ENCODE measurements at places on chromosomes 11 and 22. TPM values are rescaled to one million over a fixed set of nuclear protein-coding genes. Genes with fewer than 3 reads are reported as not detected.

Gene SERHL2
- 0.34 TPM for total RNA-seq

Gene OR11H1
- not detected for total RNA-seq

Gene PRG3
- total RNA-seq, result not detected

Gene MMP11
- 1.2 TPM for total RNA-seq

Gene SEPTIN3
- total RNA-seq, result not detected

Gene DCHS1
- total RNA-seq, result 8.0 TPM

Gene A4GALT
- not detected for total RNA-seq

Gene BAIAP2L2
- 1.3 TPM for total RNA-seq

DNA sequence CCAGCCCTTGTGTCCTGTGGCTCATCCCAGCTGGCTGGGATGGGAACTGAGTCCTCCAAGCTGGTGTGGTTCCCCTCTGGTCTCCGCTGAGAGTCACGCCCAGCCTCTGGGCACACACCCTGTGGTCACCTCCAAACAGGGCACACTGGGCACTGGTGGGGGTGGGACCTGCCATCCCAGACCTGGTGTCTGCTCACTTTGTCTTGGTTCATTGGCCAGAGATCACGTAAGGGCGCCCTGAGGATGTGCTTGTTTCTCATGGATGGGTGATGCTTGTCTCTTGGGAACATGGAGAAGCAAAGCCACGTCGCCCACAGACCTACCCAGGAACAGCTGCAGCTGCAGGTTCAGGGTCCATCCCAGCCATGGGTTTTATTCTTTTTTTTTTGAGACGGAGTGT lies 43.1 kb downstream of the LRP5 start:
- H3K4me3 ChIP-seq, result no peak overlapping the region
- H3K27ac ChIP-seq, result no peak overlapping the region
- H3K4me1 ChIP-seq, result peaks cover 4% of the 10 kb centered on the region
- no peaks in the 10 kb centered on the region for H3K36me3 ChIP-seq

DNA sequence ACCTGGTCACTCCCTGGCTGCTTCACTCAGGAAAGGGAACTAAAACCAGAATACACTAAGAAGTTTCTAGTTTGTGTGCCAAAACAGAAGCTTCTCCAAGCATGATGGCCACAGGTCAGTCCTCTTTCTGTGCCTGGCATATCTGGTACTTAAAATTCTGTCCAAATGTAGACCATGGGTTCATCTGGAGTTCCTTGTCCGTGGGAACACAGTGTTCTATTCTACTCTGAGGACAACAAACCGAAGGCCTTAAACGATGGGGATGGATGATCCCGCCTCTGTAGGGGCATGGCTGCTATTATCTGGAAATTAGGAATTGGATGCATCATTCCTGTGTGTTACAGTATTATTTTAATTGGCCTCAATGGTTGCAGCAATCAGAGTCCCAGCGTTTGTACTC lies 6.1 kb upstream of the DLAT start:
- no peak overlapping the region for H3K4me3 ChIP-seq
- no peaks in the 10 kb centered on the region for H3K36me3 ChIP-seq
- no peaks in the 10 kb centered on the region for H3K27me3 ChIP-seq
- no peak for DNase-seq
- peaks cover 5% of the 10 kb centered on the region for H3K4me1 ChIP-seq

DNA sequence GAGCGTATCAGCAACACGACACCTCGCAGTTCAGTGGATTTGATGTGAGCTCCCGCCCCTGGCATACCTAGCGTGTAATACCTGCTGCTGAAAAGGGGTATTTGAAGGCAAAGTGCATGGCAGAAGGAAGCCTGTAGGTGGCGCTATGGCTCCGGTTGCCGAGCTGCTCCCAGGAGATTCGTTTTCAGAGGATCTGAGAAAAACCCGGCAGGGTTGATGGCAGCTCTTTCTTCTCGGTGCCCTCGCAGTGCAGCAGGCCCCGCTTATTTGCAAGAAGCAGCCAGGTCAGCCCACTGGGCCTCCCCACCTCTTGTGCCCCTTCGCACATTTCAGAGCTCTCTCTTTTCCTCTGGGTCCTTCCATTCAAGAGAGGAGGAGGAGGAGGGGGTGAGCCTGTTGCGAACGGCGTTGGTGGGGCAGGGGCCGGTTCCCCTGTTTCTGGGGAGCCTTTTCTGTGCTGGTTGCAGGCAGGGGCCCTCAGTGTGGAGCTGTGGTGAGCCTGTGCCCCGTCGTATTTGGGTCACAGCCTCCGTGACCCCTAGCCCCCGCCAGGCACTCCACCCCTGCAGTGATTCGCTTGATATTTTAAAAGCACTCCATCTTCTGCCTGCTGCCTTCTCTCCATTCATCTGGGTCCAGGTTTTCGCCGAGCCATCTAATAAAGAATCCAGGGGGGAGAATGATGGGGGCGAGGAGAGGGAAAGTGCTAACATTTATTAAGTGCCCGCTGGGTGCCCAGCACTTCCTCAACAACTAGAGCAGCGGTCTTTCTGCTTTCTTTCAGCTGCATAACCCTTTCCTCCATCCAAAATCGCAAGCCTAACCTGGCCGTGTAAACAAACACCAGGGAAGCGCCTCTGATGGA lies 85.3 kb upstream of the SYT13 start:
- peak overlapping the region; percentile 72 for H3K27ac ChIP-seq
- no peaks in the 10 kb centered on the region for H3K36me3 ChIP-seq
- peaks cover 30% of the 10 kb centered on the region for H3K27me3 ChIP-seq
- H3K4me3 ChIP-seq, result peak overlapping the region; percentile 33

GRCh38 chr22:29570456-29570855 lies 10.5 kb downstream of the NIPSNAP1 start:
- H3K27ac ChIP-seq, result peak overlapping the region; percentile 66
- no peaks in the 10 kb centered on the region for H3K27me3 ChIP-seq

- DNase-seq, result no peak
- H3K27ac ChIP-seq, result no peak overlapping the region
- H3K36me3 ChIP-seq, result peaks cover 9% of the 10 kb centered on the region
- peaks cover 3% of the 10 kb centered on the region for H3K4me1 ChIP-seq
Measured at GRCh38 chr22:20761536-20761935, 12.4 kb upstream of the SERPIND1 start.

- no peak overlapping the region for H3K4me3 ChIP-seq
- H3K27ac ChIP-seq, result no peak overlapping the region
Measured at GRCh38 chr11:103662880-103663279, 373.6 kb upstream of the DDI1 start.

DNA sequence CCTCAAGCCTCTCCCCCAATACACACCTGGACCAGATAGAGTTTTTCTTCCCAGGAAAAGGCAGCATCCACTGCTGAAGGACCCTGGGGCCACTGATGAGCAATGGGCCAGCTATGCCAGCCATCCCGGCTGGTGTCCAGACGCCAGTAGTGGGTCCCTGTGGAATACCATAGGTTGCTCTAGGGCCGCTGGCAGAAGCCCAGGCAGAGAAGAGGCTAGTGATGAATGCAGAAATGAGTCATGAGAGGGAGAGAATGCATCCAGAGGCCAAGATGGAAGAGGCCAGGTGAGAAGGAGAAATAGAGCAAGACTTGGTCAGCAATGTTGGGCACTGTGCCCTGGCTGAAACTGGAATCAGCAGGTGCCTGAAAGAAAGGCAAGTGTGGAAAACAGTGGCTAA lies 8.9 kb downstream of the HPX start:
- peaks cover 10% of the 10 kb centered on the region for H3K4me1 ChIP-seq
- H3K36me3 ChIP-seq, result peaks cover 3% of the 10 kb centered on the region
- DNase-seq, result no peak
- H3K4me3 ChIP-seq, result no peak overlapping the region

DNA sequence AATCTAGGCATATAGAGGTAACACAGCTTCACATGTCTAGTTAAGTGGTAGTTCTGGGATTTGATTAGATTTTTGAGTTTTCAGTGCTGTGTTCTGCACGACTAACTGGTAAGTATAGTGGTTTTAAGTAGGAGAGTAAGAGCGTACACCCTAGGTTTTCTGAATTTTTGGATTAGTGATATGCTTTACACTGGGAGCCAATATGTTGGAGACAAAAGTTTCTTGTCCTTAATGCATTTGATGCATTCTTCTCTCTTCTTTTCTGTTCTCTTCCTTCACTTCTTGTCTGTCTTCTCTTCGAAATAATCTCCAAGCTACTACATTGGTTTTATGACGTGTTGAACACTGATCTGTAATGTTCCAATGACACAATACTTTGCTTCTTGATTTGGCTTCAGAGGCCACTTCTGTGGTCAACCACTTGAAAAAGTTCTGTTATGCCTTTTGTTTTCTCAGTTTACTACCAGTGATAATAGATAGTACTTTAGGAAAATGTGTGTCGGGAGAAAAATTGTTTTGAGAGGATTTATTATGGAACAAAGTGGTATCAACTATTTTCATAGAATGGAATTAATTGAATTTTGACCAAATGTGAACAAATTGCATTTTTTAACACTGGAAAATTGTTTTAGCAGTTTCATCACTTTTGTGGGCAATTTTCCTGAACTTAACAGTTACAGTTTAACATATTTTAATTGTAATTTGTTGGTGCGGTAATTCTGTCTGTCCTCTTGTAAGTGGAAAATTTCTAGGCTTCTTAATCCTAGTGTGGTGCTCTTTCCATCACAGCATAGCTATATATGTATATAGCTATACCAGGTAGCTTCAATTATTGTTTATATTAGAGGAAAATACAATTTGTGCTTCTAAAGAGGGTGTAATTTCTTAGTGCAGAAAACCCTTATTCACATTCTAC lies 2.6 kb downstream of the PDE3B start:
- peaks cover 7% of the 10 kb centered on the region for H3K27me3 ChIP-seq
- peaks cover 51% of the 10 kb centered on the region for H3K4me1 ChIP-seq
- peak overlapping the region; percentile 94 for H3K4me3 ChIP-seq

DNA sequence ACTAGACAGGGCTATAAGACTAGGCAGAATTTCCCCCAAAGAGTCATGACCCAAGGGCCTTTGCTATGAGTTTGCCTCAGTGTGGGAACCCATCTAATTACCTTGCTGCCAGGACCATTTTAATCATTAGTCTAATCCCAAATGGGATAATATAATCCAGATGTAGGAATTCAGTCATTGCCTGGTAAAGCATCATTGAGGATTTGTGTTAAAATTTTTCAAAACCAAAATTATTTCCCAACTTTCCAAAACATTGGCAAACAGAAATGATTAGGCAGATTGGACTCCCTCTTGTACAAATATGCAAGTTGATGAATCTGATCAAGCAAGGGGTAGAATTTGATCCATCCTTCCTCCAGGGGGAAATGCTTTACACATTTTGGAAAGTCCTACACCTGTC lies 16.2 kb upstream of the MMP13 start:
- no peaks in the 10 kb centered on the region for H3K36me3 ChIP-seq
- H3K27me3 ChIP-seq, result peaks cover 17% of the 10 kb centered on the region
- H3K4me1 ChIP-seq, result no peaks in the 10 kb centered on the region

DNA sequence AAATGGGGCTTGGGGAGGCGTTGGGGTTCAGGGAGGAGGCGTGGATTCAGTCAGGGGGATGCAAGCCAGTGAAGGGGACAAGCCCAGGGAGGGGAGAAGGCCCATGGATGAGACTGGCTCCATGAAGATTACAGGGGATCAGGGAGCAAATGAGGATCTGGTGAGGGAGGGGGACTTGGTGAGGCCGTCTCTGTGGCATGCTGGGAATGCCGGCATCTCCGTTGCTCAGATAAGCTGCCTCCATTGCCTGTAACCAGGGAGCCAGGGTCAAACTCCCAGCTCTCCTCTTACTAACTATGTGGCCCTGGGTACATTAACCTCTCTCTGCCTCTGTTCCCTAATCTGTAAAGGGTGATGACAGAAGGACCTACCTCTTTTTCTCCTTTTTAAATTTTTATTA lies 38.7 kb downstream of the TPBGL start:
- H3K4me3 ChIP-seq, result no peak overlapping the region
- peak overlapping the region; percentile 90 for H3K27ac ChIP-seq
- DNase-seq, result no peak
- H3K36me3 ChIP-seq, result peaks cover 8% of the 10 kb centered on the region
- H3K4me1 ChIP-seq, result peaks cover 38% of the 10 kb centered on the region
- no peaks in the 10 kb centered on the region for H3K27me3 ChIP-seq

DNA sequence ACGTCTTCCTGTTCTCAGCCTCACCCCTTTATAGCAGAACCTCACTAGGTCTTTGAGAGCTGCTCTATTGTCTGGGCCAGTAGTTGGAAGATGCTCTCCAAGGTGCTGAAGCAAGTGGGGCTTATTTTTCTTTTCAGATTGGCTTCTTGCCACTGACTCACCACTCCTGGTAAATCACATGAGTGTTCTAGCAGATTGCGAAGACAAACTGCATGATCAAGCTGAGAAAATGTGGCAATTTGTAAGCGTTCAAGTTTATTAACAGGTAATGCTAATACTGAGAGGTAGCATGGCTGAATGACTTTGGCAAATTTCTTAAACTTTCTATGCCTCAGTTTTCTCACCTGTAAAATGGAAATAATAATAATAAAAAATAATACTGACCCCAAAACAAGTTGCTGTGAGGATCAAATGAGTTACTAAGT lies 59.2 kb downstream of the CACNG2 start:
- DNase-seq, result no peak
- peaks cover 50% of the 10 kb centered on the region for H3K27me3 ChIP-seq
- H3K36me3 ChIP-seq, result no peaks in the 10 kb centered on the region
- H3K27ac ChIP-seq, result no peak overlapping the region
- no peaks in the 10 kb centered on the region for H3K4me1 ChIP-seq

Measured in T-helper 17 cell (primary cell).